ENCODE measurements at places on chromosomes 5 and 9.
A peak's percentile ranks its signal among the peaks of the same experiment; 100 is the strongest.

- DNase-seq, result no peak
Observed at GRCh38 chr9:118631956-118632355, 737.3 kb downstream of the BRINP1 start.

DNA sequence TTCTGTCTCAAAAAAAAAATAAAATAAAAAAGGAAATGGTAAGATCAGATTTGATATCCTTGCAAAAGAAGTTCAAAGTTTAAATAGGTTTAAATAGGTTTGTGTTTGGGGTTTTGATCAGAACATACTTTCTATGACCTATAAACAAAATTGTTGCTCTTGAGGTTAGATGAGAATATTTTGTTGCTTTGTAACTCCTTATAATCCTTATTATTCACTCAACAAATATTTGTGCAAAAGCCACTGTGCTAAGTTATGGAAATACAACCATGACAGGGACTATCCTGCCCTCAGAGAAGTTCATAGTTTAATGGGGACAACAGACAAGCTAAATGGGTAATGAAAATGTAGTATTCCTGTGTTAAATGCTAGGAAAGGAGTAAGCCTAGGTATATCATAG, 71.5 kb downstream of the INVS start:
- DNase-seq, result peak; percentile 68

- no peak for DNase-seq
Observed at GRCh38 chr5:1349246-1349645, 4.3 kb upstream of the CLPTM1L start.

DNA sequence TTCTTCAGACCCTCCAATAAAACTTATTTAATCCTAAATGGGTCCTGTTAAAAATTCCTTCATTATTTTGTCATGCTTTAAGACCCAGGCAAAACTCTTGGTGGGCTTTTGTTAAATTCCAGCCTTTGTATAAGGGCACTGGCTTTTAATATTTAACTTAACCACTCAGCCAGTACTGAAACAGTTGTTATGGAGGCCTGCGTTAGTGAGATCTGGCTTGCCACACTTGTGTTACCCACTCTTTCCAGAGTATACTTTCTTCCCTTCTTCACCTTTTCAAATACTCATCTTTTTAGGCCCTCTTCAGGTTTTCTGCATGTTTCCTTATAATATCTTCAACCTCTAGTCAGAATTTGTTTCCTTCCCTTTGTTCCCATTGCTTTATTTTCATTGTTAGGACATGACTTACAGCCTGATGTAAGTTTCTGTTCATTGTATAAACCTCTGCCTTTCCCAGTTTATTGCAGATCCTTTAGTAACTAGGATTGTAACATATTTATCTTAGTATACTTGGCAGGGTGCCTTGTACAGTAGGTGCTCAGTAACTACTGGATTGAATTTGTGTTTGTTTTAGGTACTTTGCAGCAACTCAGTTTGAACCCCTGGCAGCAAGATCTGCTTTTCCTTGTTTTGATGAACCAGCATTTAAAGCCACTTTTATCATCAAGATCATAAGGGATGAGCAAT, 48.8 kb downstream of the LNPEP start:
- DNase-seq, result peak; percentile 15

DNA sequence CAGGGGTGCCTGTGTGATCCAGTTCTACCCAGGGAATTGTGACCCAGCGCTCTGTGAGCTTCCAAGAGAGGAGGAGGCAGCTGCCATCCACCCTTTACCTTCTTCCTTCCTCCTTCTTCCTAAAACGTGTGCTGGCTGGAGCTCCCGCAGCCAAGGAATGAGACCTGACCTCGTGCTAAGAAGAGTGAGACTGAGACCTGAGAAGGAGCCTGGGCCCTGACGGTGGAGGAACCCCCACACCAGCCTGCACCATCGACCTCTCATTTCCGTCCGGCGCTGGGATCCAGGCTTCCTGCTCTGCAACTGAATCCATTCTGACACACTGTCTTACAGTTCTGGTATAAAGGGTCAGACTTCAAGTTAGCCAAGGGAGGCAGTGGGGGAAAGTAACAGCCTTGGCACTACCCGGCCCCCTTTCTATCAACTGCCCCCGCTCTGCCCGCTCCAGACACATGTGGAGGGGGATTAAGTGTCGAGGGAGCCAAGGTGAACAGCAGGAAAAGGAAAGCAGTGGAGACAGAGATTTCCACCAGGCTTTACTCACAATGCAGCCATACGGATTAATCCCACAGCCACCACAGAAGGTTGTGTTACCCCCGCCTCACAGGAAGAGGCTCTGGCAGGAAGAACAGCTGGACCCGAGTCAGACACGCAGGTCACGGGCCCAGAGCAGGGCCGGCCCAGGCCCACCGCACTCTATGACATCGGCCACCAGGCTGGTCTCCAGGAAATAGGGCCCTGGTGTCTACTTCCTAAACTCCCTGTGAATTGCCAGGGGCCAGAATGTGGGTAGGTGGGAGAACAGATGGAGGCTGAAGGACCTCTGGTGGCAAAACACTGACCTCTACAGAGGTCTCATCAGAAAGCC, 15.8 kb downstream of the MGAT1 start:
- no peak for DNase-seq

GRCh38 chr5:83077662-83078261, 415 bp downstream of the XRCC4 start:
- no peak for DNase-seq

- DNase-seq, result no peak
Observed at GRCh38 chr9:6616951-6617602, 28.5 kb downstream of the GLDC start.

DNA sequence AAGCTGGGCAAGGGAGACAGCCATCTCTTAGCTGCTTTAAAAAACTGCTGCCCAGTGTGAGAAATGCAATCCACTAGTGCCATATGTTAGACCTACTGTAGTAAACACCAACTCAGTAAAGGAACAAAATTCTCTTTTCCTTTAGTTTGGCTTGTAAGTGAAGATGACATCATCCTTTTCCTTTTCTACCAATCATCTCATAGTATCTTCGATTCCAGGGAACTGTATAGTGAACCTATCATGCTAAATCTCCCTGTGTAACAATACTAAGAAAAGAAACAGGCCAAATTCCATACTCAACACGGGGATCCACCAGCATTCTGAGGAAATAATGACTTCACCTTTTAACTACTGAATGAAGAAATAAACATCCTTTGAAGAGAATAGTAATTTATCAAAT, 100.1 kb downstream of the RAPGEF6 start:
- DNase-seq, result no peak

DNA sequence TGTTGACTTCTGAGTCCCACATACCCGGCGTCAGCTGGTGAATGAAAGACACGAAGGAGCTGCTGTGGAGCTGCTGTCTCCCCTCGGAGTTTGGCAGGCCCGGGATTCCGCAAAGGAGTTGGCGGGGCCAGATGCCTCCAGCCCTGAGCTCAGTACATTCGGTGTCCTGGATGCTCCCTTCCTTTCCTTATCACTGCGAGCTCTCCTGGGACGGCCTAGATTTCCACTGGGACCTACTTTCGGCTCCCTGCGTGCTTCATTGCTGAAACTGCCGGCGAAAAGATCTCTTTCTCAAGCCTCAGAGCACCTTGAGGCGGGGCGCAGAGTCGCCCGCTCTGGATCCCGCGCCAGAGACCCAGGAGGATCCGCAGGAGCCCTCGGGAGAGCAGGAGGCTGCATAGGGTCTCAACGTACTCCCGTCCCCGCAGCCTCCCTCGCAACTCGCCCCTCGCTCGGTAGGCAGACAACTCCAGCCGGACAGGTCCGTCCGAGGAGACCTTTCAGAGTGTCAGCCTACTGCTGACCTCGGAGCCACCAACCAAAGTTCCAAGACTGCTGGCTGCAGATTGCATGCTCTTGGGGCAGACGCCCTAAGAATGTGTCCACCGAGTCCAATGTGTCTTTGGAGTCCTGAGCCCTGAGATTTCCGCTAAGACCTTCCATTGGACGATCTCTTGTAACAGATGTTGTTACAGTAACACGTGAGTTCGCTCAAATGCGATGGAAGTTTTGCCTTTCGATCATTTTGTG, 6.1 kb downstream of the ANXA2R start:
- DNase-seq, result no peak

DNA sequence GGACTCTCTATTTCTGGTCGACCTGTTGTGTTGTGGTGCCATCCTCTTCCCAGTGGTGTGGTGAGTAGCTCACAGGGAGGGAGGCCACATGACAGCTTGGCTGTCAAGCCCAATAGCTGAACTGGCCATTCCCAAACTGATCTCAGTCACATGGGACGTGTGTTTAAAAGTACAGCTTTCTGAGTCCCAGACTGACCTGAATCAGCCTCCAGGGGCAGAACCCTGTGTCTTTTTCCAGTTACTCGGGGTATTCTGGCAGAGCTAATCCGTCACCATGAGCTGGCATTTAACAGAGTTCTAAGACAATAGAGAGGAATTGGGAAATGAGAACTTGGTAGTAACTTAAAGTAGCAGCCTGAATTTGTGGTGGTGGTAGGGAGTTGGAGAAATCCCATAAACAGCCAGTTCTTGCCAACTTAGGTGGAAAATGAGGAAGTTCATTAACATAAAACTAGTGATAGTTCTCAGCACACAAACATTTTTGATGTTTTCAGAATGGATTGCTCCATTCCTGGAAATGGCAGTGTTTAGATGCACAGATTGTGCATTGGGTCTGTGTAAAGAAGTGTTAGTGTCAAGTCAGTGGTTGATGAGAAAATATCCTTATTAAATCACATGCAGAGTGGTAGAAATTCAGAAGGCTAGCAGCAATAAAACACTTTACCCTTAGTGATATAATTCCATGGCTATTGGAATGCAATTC, 50.9 kb downstream of the GPR107 start:
- DNase-seq, result no peak
